Sciatic nerve (tissue), 2 donors: ENCODE measurements at places on chromosomes 2 and 18.
A peak's percentile ranks its signal among the peaks of the same experiment; 100 is the strongest.

DNA sequence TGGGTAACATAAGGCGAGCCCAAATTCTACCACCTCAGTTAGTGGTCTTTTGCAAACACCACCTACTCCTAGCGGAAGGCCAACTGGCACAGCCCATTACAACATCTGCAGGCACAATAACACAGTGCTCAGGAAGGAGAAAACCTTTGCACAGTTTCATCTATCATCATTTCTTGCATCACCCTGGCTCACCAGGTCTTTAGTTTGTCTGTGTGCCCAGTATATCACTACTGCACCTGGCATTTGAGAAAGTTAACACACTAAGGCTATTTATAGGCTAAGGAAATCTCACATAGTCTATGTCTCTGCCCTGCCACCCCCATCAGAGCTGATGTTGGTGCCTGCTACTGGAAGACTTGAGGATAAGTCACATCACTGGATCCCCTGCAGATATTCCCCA lies 484.0 kb downstream of the SATB2 start:
- DNase-seq: no peak

- DNase-seq: no peak
Observed at GRCh38 chr2:231227310-231228162, 29.1 kb downstream of the ARMC9 start.

DNA sequence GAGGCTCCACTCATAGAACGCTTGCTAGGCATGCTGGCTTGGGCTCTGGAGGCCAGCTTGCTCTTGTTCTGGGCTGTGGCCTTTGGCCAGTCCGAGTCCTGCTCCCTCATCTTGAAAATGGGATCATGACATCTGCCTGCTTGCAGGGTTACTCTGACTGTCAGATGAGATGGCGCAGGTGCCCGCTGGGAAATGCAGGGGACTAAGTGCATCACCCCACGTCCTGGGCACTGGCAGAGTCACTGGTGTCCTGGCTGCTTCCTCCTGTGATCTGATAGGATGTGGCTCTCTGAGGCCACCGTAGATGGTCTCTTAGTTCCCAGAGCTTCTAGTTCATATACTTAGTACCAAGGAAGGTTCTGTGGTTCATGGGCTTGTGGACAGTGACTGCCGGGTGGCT lies 18.5 kb downstream of the LDLRAD4 start:
- DNase-seq: peak; percentile 36

DNA sequence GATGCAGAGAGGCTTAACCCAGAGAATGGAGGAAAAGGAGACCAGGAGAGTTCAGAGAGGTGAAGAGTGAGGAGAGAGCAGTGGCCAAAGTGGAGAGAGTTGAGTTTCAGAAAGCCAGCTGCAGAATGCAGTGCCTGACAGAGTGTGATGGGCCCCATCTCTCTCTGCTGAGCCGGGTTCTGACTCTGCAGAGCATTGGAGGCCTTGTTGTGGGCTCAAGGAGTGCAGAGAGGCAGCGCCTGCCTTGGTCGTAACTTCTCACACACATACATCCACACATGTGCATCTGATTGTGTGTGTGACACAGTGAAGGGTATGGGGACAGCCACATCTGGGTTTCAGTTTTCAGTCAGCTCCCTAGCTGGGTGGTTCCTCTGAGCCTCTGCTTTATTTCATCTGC lies 58.8 kb downstream of the AGAP1 start:
- DNase-seq: no peak

DNA sequence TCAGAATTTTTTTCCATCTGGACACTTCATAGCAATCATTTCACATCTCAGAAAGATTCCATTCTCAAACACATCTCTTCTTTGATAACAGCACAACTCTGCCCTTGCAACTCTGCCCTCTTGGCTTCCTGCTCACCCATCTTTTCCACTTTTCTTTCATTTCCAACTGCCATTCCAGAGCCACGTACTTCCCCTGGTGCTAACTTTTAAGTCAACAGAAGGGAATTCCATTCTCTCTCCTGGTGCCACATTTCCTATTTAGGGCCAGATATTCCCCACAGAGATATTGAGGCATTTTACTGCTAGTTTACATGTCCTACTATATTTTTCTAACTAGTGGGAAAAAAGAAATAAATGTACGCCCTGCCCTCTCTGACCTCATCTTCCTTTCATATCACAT lies 590.2 kb downstream of the ARHGAP15 start:
- no peak for DNase-seq

- DNase-seq: no peak
Observed at GRCh38 chr2:24511894-24512293, 20.8 kb downstream of the NCOA1 start.

- no peak for DNase-seq
Observed at GRCh38 chr2:7018282-7018701, 101.1 kb downstream of the RNF144A start.

DNA sequence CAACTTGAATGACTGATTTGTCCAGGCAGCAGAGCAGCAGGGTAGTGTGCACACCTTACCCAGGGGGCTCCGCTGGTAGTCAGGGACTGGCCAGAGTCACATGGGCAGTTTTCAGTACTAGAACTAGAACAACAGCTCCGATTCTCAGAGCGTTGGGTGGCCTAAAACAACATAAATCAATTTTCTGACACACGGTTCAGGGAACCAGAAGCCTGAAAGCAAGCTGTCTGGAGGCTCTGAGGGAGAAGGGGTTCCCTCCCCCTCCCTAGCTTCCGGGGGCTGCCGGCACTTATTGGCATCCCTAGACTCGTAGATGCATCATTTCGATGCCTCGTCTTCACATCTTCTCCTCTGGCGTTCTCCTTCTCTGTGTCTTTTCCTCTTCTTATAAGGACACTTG lies 13.4 kb upstream of the ITGB6 start:
- DNase-seq: no peak

GRCh38 chr2:73981081-73982001 lies 3.4 kb upstream of the TET3 start:
- no peak for DNase-seq

DNA sequence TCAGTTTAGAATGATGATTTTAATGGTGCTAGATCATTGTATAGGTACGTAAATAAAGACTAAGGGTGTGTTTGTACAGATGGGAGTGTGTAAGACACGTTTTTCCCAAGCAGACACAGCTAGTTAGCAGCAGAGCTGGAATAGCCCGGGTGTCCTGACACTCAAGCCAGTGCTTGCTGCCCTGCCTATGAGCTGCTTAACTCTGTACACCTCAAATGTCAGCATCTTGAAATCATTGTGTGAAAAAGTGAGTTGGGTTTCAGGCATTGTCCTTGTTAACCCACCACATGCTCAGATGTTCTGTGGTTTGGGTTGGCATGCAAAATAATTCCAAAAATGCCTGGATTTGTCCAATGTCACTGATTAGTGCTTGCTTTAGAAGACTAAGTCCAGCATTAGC lies 13.0 kb upstream of the TET3 start:
- DNase-seq: no peak

GRCh38 chr2:7900593-7900992 lies 781.3 kb upstream of the ID2 start:
- no peak for DNase-seq

DNA sequence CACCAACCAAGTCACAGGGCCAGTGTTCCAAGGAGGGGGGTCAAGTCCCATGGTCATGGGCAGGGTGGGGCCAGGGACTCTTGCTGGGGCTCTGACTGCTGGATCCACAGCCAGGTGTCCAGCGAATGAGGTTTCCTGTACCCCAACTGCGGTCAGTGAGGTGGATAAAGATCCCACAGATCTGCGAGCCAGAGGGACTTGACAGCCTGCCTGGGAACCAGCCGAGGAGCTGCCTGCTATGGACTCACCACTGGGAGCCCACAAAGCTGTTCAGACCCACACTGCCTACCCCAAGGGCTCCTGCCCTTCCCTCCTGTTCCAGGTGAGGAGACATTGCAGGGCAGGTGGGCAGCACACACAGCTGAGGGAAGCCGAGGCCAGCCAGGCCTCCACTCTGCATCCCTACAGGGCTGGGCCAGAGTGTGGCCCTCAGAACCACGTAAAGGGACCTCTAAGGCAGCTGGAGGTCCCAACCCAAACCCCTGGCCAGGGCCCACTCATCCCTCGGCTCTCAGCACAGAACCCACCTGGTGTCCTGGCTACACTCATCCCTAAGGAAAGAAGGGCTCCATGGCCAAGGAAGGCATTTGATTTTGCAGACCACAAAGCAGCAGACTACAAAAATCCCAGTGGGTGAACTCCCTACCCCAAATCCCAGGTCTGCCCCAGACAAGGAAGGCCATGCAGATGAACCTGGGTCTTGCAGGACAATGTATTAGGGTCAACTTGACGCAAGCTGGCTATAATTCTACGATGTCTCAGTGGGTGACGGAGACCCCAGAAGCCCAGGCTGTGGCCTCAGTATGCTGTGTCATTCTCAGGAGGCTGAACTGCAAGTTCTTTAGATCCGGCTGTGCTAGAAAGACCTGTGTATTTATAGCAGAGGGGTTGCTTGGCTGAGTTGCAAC lies 209.2 kb downstream of the MGAT5 start:
- peak; percentile 37 for DNase-seq

- no peak for DNase-seq
Observed at GRCh38 chr18:49212819-49213218, 247.6 kb downstream of the DYM start.

GRCh38 chr2:120861576-120862191 lies 126.0 kb downstream of the GLI2 start:
- DNase-seq: peak; percentile 45

DNA sequence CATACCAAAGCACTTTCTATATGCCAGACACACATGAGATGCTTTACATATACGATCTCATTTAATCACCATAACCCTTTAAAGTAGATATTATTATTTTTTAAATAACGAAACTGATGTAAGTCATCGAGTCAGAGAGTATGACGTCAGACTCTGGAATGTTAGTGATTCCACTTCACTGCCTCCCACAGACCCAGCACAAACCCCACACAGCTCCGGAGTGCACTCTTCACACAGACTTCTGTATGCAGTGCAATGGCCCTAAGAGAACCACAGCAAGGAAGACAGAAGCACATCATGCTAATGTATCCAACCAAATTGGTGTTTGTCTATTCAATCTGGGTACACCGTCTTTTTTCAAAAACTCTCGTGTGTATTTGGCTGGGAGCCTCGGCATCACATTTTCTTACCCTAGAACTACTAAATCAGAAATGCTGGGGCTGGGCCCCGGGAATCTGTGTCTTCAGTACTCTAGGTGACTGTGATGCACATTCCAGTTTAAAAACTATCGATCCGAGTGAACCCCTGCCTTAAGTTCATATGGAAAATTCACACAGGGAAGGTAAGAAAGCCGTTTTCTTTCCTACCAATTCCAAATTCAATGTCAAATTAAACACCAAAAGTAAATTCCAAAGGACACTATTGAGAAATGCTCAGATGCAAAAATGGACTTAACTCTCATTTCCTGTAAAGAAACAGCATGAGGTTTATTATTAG lies 117.7 kb upstream of the ACVR1C start:
- no peak for DNase-seq

DNA sequence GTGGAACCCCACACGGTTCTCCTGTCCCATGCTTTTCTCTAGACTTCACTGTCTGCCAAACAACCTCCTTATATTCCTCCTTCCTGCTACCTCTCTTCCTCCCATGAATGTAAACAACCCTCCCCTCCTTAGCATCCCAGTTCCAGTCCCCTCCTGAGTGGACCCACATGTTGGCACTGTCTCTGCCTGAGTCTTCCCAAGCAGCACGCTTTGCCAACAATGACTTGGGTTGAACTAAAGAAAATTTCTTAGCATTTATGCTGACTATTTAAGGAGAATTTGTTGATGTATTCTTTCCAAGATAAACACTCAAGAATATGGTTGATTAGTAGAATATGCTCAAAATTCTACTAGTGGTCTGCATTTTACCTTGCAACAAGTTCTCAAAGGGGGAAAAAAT lies 338.0 kb downstream of the TNS1 start:
- DNase-seq: no peak

DNA sequence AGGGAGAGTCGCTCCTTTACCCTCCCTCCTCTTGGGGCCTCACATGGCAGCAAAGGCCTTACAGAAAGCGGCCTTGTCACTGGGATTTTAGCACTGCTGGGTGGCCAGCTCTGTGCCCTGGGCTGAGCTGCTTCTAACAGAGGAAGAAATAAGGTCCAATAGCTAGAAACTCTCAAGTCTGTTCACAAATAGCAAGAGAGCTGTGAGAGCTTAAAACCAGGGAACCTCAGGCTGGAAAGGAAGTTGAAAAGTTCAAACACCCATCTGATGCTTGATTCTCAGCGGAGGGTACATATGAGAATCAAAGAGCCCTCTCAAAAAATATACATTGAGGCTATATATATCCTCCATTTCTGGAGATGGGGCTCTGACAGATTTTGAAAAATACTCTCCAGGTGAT lies 54.7 kb downstream of the ST6GAL2 start:
- DNase-seq: no peak

DNA sequence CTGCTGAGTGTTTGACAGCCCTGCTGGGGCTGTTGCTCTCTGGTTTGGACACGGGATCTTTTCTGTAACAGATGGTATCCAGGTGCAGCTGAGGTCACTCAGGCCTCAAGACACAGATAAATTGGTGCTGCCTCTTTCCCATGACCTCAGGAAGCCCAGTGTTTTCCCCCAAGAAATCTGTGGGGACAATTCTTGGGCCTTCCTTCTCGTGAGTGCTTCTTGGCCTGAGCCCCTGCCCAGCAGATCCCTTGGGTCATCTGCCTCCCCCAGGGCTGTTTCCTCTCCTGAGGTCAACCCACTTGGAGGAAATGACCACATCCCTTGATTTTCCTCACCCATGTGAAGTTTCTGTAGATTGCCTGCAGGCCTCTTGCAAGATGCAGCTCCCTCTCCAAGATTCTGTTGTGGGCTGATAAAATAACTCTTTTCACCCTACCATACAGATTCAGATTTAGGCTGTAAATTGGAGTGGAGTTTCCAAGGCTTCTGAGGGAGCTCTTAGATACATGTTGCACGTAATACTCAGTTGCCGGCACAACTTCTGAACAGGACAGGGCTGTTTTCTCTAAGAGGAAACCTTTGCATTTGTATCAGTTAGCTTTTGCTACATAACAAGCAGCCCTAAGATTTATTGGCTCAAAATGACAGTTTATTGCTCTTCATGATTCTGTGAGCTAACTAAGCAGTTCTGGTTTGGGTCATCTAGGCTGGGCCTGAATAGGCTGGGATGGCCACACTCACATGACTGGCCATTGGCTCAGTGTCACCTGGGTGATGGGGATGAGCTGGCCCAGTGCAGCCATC lies 13.1 kb downstream of the ZAP70 start:
- no peak for DNase-seq

DNA sequence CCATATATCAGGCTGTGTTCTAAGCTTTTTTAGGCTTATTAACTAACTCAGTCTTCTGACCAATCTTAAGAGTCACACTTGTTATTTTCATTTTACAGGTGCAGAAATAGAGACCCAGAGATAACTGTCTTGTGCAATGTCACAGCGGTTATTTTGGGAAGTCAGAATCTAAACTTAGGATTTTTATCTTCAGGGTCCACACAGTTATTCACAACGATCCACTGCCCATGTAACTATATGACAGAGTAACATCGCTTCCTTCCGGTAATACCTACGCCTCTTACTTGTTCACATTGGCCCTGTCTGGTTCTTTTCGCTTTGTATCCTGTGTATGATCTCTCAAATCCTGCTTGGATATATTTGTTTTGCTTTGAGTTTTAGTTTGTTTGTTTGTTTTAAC lies 631.7 kb downstream of the LRP1B start:
- no peak for DNase-seq

- DNase-seq: no peak
Observed at GRCh38 chr2:83112858-83113257, 1346.2 kb downstream of the SUCLG1 start.

- no peak for DNase-seq
Observed at GRCh38 chr2:205660521-205661124, 21.7 kb upstream of the NRP2 start.

GRCh38 chr2:157838442-157839161 lies 37.5 kb downstream of the ACVR1 start:
- DNase-seq: no peak
